HS-27A (cell line): ENCODE measurements at places on chromosomes 6 and 20.

DNA sequence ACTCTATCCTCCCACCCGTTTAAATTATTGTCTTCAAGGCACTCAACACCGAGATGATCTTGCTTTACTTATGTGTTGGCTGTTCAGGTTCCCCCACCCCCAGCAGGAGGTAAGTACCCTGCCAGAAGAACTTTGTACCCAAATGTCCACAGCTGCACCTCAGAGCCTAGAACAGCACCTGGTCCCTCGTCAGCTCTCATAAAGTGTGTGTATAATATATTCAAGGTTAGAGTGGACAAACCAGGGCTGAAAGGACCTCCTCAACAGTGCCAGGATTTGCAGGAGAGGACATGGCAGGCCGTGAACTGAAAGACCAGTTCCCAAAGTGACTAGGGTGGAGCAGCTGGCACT, 5.9 kb upstream of the CPXM1 start:
- DNase-seq = no peak

DNA sequence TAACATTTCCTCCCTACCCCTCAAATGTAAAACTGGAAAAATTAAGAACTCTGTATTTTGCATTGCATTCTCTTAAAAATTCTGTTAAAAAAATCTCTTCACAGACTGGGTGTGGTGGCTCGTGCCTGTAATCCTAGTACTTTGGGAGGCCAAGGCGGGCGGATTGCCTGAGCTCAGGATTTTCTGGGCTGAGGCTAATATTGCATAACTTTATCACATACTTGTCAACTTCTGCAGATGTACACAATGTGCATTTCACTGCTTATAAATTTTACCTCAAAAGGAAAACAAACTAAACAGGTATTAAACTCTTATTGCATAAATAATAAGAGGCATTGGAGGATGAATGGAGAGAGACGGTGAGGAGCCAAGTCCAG, 21.1 kb downstream of the YTHDF1 start:
- no peak for DNase-seq

DNA sequence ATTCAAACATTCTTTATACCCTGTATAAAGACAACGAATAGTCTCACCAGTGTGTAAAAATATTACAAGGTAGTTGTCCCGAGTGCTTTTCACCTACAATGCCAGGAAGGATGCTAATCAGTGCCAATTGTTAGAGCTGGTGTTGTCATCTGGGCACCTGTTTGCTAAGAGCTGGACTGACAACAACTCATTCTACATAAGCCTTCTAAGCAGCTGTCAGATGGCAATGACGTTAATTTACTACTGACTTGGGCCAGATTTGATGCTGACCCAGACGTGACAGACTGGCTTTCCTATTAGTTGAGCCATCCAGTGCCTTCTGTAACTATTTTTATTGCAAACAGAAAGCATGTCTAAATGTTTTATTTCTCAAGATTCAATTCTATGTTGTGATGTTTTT, 355.2 kb downstream of the ADGRB3 start:
- DNase-seq = no peak

DNA sequence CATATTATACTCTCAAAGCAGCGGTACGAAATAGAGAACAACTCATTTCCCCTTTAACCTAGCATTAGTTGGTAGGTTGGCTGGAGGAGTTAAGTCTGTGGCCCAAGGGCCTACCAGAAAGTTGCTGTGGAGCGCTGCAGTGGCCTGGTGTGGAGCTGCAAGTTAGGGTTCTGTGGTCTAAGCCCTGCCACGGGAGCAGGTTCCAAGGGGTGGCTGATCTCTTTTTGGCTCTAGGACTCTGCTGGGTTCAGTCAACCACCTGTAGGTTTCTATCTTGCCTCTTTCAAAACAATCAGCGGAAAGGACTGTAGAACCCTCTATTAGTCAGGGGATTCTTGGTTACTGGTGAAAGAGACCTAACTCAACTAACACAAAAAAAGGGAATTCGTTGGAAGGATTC, 54.5 kb upstream of the TULP4 start:
- DNase-seq = no peak

GRCh38 chr20:7493311-7493710, 446.9 kb downstream of the HAO1 start:
- DNase-seq = no peak

DNA sequence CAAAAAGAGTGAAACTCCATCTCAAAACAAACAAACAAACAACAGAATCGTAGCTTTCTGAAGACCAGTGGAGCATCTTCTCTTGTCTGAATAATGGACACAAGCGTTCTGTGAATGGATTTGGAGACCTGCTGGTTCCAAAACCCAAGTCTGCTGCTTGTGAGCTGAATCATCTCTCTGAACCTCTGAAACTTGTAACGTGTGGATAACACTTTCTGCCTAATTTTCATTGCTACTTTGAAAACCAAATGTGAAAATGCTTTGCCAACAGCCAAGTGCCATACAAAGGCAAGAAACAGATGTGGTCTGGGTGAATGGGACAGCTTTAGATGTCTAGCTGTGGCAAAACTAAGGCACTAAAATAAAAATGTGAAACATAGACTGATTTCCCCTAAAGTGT, 44.3 kb downstream of the PHACTR1 start:
- no peak for DNase-seq

DNA sequence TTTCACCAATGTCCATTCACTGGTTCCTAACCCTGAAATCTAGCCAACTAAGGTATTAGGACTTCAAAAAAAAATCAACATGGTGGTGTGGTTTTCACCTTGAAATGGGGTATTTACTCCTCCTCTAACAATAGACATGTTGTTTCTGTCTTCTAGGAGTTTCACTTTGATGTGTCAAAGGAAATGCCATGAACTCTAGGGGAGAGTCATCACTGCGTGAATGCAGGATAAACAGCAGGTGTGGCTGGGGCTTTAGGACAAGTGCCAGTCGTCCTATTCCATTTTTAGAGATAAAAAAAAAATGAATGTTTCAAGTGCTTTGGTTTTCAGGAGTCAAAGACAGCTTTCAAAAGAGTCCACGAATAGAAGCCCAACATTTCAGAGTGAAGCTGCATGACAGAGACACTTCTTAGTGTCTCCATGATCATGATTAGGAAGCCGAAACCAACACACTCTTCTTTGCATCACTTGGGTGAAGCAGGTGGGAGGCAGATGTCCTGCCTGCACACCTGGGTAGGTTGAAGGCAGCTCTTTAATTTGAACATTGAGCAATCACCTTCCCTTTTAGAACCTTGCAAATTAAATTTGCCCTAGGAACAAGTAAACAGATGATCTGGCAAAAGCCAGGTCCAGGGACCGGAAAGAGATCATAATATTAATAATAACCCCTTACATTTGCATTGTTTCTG, 328.5 kb upstream of the PRDM1 start:
- DNase-seq = no peak

DNA sequence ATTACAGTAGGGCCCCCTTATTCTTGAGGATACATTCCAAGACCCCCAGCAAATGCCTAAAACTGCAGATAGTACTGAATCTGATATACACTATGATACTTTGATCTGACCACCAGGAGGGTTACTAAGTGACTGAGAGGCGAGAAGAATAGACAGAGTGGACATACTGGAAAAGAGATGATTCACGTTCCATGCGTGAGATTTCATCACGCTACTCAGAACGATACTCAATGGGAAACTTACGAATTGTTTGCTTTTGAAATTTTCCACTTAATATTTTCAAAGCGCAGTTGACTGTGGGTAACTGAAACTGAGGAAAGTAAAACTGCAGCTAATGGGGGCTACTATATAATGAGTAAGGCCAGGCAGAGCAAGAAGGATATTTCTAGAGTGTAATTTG, 60.8 kb downstream of the STX11 start:
- no peak for DNase-seq

DNA sequence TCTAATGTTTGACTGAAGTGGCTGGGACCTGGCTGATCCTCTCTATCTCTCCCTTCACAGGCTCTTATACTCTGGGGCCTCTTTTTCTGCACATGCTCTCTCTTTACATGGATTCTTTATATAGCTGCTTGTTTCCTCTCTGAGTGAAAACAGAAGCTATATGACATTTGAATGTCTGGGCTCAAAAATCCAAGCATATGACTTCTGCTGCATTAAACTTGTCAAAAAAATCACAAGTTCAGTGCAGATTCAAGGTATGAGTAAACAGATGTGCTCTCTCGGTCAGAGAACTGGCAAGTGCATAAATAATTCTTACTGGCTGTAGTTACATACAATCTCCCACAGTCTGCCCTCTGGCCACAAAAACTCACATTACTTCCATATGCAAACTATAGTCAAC, 96.6 kb downstream of the LCA5 start:
- no peak for DNase-seq

DNA sequence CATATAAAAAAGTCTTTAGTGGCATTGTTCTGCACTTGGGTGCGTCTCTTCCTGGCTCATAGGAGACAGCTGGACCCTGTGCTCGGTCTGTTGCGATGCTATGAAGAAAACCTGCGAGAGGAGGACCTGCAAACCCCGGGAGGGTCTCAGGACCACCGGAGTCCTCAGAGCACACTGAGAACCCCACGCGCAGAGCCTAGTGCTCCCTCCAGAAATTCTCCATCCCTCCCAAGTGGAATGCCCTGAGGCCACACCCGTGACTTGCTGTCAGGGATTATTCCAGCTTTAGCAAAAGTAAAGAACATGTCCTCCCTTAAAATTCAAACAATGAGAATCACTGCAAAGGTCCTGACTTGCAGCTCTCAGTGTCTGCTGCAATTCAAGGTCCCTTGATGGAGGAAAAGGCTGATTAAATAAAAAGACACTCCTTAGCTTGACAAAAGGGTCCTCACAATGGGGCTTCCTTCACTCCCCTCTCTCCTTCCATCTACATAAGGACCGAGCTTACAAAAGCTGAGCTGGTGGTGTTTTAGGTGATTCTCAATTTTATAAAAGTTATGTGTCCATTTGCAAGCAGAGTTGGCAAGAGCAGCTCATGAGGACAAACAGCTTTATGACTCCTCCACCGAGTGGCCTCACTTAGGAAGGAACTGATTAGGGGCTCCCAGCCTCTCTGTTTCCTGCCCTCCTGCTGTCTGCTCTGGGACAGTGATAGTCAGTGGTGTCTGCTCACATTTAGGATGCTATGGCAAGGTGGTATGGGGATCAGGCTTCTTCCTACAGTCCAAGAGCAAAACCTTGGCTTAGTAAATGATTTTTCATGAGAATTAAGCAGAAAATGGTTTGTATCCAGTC, 97.0 kb downstream of the RAMACL start:
- DNase-seq = no peak

- DNase-seq = no peak
Observed at GRCh38 chr20:24001712-24002405, 13.3 kb upstream of the GGTLC1 start.

GRCh38 chr6:150999576-150999975, 134.1 kb downstream of the MTHFD1L start:
- no peak for DNase-seq

DNA sequence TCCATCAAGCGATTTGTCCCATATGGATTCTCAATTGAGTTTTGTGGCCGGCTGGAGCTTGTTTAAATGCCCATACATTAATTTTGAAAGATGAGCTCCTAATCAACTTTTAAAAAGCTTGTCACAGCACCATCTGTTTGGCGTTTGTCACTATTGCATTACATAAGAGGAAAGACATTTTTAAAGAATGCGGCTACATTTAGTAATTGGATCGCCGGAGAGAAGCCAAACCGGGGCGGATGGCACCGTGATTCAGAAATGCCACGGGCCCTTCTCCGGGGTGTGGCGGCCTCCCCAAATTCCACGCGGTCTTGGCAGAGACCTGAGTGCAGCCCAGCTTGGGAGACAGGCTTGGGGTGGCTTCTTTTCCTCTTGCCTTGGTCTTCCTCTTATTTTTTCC, 67.7 kb upstream of the ZNFX1 start:
- peak; percentile 92 for DNase-seq
